Anterior cingulate cortex (tissue), 58 donors: ENCODE measurements at places on chromosomes 2 and 18.
A peak's percentile ranks its signal among the peaks of the same experiment; 100 is the strongest.

DNA sequence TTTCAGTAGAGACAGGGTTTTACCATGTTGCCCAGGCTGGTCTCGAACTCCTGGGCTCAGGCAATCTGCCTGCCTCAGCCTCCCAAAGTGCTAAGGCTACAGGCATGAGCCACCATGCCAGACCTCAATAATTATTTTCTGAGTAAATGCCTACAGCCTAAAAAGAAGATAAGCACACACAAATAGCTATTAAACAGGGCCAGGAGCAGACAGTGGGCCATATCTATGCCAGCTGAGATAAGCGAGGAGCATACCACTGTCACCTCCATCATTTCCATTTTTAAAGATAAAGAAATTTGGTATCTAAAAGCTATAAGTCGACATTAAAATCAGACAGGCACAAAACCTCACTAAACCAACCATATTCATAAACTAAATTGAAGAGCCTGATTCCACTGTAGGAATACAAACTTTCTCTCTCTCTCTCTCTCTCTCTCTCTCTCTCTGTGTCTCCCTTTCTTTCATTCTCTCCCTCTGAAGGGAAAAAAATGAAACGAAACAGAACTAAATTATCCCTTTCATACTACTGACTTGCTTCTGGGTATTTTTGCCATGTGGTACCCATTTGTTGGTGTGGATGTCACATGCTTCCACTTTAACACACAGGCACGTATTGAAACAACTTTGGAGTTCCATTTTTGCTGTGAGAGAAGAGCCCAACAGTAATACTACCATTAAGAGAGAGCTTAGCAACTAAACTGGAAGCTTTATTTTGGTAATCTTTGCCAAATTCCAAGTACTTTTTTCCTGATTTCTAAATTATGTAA is 51.0 kb downstream of the FARSB start:
- no peak for DNase-seq

- DNase-seq = no peak
These were observed 1.5 kb downstream of the DAPL1 start for GRCh38 chr2:158796652-158797051.

- no peak for DNase-seq
These were observed 52.8 kb upstream of the CABYR start for GRCh38 chr18:24086082-24086481.

GRCh38 chr2:158968396-158969161 is at the start of gene TANC1:
Gene TANC1 (plus strand): TSS chr2:158968640. CDS start chr2:159065911, 97,271 bp downstream.
- peak; percentile 84 for DNase-seq

DNA sequence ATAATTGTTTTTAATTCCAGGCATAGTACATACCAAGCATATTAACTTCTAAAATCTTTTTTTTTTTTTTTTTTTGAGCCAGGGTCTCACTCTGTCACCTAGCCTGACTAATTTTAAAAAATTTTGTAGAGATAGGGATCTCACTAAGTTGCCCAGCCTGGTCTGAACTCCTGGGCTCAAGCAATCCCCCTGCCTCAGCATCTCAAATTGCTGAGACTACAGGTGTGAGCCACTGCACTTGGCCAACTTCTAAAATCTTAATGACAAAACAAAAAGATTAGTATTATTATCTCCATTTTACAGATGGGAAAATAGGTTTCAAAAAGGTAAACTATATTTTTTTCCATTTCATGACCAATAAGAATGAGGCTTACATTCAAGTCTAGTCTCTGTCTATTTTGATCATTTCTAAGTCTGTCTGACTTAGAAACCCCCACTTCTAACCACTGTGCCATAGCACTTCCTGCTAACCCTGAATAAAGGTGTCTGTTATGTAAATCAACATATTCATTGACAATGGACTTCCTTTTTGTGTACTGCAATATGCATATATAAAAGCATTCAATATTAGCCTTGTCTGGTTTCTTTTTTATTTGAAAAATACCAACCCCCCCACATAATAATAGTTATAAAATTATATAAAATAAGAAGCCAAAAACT is 28.7 kb upstream of the ZEB2 start:
- DNase-seq = no peak

- DNase-seq = no peak
These were observed 5.7 kb upstream of the DCC start for GRCh38 chr18:52334307-52334706.

DNA sequence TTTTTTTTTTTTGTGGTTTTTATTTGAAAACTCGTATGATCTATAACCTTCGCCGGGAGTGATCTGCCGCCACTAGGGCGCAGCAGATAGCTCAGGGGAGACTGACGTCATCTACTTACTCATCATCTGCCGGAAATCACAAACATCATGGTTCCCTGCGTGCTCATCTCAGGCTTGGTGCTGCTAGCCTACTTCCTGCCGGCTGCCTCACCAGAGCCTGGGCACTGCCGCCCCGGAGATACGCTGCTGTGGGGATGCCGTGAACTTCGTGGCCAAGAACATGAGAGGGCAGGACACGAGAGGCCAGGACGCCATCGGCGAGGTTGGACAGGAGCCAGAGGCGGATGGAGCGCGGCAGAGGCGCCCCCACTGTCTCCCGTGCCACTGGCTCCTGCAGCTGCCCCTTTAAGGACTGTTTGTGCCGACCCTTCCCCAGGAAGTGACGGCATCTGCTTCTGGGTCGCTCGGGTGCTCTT is 68.8 kb downstream of the DOK6 start:
- no peak for DNase-seq

- no peak for DNase-seq
These were observed 1.5 kb downstream of the DSEL start for GRCh38 chr18:67514901-67515540.

DNA sequence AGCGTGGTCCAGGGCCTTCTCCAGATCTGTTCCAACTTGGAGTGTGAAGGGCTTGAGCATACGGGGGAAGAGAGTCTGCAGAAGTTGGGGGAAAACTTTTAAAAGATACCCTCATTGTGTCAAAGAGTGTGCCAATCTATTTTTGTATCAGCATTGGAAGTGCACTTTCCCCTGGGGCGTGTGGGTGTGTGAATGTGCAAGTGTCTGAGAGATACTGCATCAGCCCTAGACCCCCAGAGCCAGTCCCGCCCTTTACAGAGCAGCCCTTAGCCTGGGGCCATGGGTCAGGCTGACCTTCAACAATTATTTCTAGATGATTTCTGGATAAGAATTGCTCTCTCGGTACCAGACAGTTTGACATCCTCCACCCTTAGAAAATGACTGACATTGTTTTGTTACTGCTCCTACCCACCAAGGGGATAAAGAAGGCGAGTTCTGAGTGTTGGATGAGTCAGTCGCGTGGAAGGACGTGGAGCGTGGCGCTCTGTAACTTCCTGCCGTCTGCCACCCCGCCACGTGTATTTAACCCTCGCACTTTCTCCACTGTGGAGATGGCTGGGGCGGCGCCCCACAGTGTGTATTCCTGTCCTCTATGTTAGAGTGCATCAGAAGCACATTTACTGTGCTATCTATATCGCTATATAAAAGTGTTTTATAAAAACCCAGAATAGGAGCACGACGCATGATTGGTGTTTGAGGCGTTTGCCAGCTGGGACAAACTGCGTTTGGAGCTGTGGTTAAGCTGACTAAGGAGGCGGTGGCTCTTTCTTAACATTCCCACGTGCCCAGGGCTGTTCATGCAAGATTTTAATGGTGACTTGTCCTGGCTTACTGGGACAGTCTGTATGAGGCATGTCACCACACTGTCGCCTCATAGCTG is 122.6 kb downstream of the CABLES1 start:
- DNase-seq = no peak

DNA sequence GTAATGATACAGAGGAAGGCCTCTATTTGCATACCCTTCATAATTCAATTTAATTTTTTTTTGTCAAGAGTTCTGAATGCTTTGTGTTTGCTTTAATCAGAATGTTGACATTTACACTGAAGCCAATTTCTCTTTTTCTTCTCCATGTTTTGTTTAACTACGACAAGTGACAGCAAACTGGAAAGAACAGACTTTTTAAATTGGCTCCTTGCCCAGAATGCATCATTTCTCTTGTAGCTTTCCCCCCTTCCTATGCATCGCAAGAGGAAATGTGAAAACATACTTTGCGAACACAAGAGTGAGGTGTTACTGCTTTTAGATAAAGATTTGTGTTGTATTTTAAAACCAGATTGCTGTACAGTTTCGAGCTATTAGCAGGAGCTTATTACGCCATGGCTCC is 955.2 kb upstream of the CELF4 start:
- no peak for DNase-seq

DNA sequence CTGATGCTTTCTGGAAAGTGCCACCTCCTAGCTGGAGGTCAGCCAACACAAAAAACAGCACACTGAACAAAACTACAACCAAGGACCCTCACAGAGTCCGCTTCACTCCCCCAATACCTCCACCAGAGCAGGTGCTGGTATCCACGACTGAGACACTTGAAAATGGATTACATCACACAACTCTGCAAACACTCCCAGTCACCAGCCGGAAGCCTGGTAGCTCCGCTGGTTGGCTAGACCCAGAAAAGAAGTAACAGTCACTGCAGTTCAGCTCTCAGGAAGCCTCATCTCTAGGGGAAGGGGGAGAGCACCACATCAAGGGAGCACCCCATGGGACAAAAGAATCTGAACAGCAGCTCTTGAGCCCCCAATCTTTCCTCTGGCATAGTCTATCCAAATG is 175.4 kb downstream of the LCLAT1 start:
- DNase-seq = no peak

DNA sequence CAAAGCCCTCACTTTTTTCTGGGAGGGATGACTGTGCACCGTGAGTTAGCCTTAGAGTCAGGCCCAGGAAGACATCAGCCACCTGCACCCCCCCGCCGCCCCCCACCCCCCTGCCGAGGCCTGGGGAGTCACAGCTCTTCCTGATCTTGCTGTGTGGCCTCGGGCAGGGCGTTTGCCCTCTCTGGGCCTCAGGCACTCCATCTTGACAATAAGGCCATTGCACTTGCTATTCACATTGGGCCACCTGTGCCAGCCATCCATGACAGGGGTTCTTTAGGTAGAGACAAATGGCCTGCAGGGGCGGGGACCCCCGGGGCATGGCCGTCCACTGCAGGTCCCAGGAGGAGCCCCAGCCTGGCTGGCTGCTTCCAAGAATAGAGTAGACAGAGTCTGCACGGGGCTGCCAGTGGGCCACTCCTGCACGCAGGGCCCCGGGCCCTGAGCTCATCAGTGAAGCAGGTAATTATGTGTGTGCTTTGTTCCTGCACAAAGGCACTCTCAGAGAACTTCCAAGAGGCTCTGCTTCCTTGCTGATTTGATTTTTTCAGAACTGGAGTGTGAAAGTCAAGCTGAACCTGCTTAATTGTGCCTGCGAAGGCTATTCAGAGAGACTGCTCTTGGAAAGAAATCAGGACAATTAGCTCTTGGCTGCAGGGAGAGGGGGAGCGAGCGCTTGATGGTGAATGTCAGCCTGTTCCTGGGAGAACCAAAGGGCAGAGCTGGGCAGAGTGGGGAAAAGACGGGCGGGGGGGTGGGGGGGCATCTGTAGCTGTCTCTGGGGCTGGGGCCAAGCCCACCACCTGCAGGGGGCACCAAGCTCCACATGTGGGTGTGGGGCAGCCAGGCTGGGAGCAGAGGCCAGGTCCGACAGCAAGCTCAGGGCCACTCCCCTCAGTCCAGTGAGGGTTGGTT is 40.3 kb downstream of the RRM2 start:
- no peak for DNase-seq

DNA sequence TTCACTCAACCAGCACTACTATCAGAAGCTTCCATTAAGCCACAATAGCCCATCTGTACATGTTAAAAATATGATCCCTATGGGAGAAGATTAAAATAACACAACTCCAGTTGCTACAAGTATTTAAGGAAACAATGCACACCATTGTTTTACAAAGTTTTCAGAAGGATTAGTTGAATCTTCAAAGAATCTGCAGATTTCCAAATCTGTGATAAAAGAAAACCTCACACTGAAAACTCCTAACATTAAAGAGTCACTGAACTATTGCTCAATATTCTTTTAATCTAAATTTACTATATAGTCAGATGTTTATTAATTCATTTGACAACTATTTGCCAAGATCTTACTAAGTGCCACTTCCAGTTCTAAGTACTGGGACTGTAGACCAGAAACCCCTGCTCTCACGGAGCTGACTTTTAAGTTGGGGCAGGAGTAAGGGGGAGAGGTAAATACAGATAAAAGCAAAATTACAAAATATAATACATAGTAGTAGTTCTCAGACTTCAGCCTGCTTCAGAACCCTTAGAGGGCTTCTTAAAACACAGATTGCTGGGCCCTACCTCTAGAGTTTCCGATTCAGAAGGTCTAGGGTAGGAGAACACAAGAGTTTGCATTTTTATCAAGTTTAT is 94.4 kb downstream of the STK39 start:
- DNase-seq = no peak

GRCh38 chr2:72274380-72274797 is 126.7 kb upstream of the CYP26B1 start:
- DNase-seq = no peak
